ENCODE measurements at places on chromosomes 6 and 20.

- DNase-seq: no peak
Observed at GRCh38 chr6:53635322-53635721, 30.2 kb downstream of the KLHL31 start.

DNA sequence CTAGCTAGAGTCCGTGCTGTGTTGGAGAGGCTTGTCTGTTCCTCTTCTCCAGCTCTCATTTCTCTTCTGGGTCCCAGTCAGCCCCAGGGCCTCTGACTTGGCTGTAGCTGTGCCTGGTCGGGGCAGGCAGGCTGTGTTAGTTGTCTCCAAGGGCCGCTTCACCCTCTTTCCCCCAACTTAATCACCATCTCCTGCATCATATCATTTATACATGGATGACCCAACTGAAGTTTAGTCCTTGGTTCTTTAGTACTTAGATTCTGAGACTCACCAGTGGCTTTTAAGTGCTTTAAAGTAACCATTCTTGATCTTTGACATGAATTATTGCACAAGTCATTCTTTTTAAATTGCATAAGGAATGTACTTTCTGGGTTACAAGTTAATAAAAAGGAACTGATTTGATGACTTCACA is 127.3 kb downstream of the RTN4IP1 start:
- no peak for DNase-seq

GRCh38 chr6:154931711-154932424 is 63.2 kb upstream of the TIAM2 start:
- no peak for DNase-seq

GRCh38 chr6:108632441-108632840 is 71.7 kb downstream of the FOXO3 start:
- no peak for DNase-seq

DNA sequence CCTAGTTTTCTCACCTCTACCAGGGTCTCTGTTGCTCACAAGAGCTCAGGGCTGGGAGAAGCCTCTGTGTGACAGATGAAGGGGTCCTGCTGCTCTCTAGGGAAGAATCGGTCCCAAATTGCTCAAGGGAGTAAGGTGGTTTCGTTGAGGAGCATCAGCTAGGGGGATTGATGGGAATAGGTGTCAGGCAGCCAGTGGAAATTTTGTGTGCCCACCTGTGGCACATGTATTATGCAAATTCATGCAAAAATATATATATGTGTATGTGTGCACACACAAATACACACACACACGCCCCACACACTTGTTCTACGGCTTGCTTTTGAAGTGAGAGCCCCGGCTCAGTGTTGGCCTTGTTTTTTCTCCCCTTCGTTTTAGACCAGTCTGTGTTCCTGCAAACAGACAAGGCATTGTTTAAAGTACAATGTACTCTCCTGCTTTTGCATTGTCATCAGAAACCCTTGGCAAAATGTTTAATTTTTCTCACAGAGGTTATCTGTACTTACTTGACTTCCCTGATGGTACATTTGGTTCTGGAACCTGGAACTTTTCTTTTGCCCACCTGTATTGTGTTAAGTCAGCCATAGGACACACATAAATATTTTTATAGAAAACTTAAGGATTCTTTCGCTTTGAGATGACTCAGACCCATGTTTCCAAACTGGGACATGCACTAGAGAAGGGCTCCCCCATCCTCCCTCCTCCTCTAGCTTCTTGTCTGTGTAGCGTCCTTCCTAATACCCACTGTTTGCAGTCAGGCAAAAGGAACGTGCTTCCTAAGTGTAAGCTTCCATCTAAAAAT is 26.7 kb downstream of the FOXO3 start:
- DNase-seq: no peak

DNA sequence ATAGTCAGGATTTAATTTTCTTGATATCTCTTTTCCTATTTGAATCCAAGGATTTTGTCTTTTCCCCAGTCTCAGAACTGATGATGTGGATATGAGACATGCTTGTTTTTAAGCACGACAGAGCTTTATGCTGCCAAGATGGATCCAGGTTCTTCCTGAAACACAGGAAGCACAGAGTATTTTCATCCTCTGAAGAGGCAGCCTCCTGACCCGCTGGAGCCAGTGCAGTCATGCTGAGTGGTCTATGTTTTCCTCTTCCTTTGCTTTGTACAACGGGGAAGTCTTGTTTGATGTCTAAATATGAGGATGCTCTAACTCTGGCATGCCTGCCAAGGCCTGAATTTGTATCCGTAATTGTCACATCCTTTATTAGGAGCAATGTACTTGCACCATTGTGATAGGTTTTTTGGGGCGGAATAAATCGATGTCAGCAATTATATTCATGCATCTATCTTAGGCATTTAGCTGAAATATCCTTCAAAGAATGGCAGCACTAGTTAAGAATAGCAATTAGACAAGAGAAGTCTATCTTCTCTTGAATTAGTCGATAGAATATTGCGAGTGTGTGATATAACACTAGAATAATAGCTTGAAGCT is 407.1 kb upstream of the JAG1 start:
- no peak for DNase-seq

GRCh38 chr6:111552241-111552744 is 53.4 kb downstream of the TRAF3IP2 start:
- DNase-seq: peak; percentile 53

DNA sequence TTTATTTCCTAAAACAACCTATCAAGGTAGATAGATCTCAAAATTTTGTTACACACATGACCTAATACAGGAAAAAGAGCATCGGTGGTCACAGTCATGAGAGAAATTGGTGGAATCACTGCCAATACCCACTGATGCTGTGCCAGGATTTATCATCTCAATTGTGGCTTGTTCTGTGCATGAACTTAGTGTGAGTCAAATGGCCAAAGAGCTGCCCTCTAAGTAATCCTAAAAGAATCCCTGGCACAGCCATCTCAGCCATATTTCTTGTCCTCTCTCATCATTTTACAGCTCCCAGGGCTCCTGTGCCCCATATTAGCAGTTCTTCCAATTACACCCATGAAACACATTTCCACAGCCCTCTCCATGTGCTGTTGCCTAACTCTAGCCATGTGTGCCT is 6.1 kb downstream of the GSTA5 start:
- no peak for DNase-seq

DNA sequence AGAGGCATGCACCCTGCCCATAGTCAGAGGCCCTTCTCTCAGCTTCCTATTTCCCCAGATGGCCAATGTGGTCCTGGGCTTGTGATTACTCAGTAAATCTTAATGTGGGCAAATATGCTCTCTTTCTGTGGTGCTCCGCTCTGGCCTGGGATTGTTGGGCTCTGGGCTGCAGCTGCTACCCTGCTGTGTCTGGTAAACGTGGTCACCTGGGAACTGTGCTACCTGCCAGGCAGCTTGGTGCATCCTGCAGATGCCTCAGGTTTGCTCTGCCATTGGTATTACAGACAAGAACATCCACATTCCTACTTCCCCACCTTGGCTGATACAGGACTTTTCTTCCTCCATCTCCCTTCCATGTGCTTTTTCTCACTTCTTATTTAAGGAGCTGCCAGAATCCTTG is 611.5 kb upstream of the IMPG1 start:
- no peak for DNase-seq

- DNase-seq: no peak
Observed at GRCh38 chr6:149898966-149899365, 1.1 kb upstream of the RAET1E start.

- DNase-seq: no peak
Observed at GRCh38 chr20:57217802-57218201, 48.6 kb downstream of the BMP7 start.

- DNase-seq: no peak
Observed at GRCh38 chr6:108363889-108364313, 69.0 kb downstream of the AFG1L start.

DNA sequence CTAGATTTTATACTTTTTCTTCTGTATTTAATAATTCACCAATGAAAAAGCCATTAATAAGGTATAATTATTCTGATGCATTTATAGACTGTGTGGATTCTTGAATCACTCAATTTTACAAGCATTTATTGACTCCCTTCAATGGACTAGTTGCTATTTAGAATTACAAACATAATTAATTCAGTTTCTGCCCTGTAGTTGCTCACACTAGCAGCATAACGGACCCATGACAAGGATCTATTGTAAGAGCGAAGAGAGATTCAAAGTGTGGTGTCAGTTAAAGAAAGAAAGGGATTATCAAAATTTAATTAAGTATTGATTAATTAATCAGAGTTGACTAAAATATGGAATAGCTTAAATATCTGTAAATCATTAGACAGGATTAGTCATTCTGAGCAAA is 602.6 kb upstream of the PTCHD4 start:
- no peak for DNase-seq

- DNase-seq: no peak
Observed at GRCh38 chr6:19311786-19312185, 525.4 kb upstream of the ID4 start.

GRCh38 chr6:14231501-14232280 is 114.1 kb downstream of the CD83 start:
- DNase-seq: no peak

DNA sequence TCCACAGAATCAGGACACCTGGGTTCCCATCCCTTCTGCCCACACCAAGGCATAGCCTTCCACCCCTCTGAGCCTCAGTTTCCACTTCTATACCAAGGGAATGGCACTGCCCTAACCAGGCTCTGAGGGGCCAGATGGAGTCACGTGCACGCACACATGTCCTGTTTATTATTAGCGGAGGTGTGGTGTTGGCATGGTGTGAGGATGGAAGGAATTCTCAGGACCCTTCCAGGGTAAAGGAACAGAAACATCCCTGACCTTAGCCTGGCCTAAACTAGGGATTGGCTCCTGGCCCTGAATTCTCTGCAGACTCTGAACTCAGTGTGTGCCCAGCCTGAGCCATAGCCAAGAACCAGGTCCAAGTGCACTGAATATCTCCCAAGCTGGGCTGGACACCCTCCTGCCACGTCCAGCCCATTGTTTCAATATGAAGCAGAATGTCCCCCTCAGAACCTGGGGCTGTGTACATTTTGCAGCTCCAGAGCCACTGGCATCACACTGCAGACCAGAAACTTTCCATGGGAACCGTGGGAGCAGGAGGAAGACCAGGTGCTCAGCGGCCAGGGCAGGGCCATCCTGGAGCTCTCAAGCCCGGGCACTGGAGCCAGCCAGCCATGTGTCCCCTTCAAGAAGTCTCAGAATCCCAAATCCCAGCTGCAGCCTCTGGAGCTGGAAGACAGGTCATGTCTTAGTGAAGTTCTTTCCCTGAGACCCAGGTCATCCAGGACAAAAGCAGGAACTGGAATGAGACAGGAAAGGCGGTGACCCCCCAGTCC is 208.4 kb downstream of the ANKRD60 start:
- no peak for DNase-seq

DNA sequence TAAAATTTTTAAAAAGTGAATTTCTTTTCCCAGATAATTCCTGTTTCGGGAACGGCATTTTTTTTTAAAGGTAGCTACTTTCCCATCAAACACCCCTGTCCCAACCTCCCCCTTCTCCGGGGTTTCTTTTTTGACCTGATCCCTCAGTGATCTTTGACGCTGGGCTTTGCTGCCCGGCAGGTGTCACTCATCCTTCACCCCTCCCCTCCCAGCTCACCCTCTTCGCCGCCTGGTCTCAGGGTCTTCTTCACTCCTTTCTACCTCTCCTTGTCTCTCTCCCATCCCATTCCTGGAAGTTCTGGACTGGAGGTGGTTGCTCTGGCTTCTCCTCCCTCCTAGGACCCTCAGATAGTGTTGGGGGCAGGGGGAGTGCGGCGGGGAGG is 329 bp upstream of the GPR6 start:
- DNase-seq: no peak

- no peak for DNase-seq
Observed at GRCh38 chr6:78701407-78701806, 165.9 kb upstream of the IRAK1BP1 start.

DNA sequence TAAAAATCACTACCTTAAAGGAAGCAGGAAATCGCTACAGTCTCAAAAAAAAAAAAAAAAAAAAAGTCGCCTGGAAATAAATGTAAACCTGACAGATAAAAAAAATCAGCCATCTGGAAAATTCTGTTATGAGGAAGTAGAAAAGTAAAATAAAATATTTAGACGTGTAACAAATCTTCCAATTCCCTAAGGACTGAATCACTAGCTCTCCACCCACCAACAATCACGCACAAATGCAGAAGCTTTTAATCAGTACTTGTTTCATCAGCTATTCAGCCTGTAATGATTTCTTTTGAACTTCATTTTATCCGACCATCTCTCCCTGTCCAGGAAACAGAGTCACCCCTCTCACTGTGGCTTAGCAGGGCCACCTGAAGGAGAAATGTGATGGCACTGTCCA is 59.0 kb downstream of the SLC23A2 start:
- DNase-seq: no peak

- no peak for DNase-seq
Observed at GRCh38 chr20:58661598-58662473, 10.8 kb downstream of the STX16 start.

- no peak for DNase-seq
Observed at GRCh38 chr6:142429195-142429594, 127.4 kb downstream of the ADGRG6 start.

- DNase-seq: no peak
Observed at GRCh38 chr6:162856885-162857284, 129.1 kb downstream of the PACRG start.

DNA sequence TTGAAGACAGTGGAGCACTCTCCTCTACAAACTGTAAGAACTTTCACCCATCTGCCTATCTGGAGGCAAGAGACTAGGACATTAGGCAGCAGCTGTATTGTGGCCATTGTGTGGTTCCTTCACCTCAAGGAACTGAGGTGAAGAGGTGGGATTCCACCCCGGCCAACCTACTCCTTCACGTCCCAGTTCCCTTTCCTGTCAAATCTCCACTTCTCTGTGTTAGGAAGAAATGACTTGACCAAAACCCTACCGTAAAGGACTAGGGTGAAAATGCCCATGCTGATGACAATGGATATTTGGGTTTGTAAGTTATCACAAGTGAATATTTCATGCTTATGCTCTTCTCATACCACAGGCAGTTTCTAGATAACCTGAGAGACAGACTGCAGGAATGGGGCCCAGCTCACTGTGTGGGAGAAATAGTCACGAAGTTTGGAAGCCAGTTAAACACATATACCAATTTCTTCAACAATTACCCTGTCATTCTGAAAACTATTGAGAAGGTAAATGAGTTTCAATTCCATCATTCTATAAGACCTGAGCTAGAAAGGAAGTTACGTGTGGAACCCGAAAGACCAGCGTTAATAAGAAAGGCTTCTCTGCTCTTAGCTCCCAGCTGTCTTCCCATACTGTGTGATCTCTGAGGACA is 86.6 kb downstream of the ECT2L start:
- no peak for DNase-seq

GRCh38 chr6:8415280-8415679 is 20.1 kb downstream of the SLC35B3 start:
- DNase-seq: no peak

All from NCI-H1048 (cell line).